ENCODE measurements at places on chromosomes 6 and 20. TPM values are rescaled to one million over a fixed set of nuclear protein-coding genes. Genes with fewer than 3 reads are reported as not detected.
A peak's percentile ranks its signal among the peaks of the same experiment; 100 is the strongest.

DNA sequence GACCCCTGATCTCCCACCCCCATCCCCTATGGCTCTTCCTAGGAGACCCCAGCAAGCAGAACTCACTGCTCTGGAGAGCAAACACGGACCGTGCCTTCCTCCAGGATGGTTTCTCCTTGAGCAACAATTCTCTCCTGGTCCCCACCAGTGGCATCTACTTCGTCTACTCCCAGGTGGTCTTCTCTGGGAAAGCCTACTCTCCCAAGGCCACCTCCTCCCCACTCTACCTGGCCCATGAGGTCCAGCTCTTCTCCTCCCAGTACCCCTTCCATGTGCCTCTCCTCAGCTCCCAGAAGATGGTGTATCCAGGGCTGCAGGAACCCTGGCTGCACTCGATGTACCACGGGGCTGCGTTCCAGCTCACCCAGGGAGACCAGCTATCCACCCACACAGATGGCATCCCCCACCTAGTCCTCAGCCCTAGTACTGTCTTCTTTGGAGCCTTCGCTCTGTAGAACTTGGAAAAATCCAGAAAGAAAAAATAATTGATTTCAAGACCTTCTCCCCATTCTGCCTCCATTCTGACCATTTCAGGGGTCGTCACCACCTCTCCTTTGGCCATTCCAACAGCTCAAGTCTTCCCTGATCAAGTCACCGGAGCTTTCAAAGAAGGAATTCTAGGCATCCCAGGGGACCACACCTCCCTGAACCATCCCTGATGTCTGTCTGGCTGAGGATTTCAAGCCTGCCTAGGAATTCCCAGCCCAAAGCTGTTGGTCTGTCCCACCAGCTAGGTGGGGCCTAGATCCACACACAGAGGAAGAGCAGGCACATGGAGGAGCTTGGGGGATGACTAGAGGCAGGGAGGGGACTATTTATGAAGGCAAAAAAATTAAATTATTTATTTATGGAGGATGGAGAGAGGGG is 1.4 kb downstream of the LTA start:
- H3K27me3 ChIP-seq: no peaks in the 10 kb centered on the region
- no peak overlapping the region for H3K27ac ChIP-seq
- H3K4me1 ChIP-seq: no peaks in the 10 kb centered on the region
- no peak overlapping the region for H3K4me3 ChIP-seq
- no peak for DNase-seq

- H3K36me3 ChIP-seq: no peaks in the 10 kb centered on the region
- no peak for DNase-seq
- no peak overlapping the region for H3K4me3 ChIP-seq
- no peaks in the 10 kb centered on the region for H3K27me3 ChIP-seq
- no peaks in the 10 kb centered on the region for H3K4me1 ChIP-seq
Observed at GRCh38 chr6:52457096-52457495, 37.0 kb downstream of the EFHC1 start.

GRCh38 chr6:692356-692851 is 535 bp downstream of the EXOC2 start:
- H3K4me3 ChIP-seq: peak overlapping the region; percentile 87
- H3K27ac ChIP-seq: peak overlapping the region; percentile 83
- no peak for DNase-seq
- H3K4me1 ChIP-seq: peaks cover 16% of the 10 kb centered on the region
- no peaks in the 10 kb centered on the region for H3K27me3 ChIP-seq

DNA sequence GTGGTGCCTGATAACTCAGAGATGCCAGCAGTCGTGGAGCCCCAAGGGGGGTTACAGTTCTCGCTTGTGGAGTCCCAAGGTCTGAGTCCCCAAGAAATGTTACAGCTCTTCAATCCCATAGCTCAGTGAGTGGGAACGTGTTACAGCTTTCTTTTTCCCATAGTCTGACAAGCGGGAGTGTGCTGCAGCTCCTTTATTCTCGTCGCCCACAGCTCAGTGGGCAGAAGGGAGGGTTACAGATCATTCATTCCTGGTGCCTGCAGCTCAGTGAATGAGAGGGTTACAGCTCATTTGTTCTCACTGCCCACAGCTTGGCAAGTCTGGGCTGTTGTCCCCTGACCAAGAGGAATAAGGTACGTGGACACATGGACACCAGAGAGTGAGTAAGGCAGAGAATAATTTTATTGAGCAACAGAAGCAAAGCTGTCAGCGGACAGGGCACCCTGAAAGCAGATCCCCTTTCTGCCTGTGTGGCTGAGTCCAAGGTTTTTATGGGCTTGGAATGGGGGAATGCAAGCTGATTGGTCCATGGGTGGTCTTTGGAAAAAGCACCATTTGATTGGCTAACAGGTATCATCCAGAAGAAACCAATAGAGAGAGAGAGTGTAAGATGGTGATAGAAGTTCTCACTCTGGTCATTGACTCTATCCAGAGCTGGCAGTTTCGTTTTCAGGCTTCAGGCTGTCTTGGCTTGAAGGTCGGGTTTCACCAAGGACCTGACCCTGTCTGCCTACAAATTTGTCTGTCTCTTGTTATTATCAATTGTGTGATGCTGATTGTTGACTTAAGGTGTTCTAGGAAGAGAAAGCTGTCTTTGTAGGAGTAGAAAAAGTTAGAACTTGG is 16.4 kb downstream of the RNF217 start:
- peaks cover 10% of the 10 kb centered on the region for H3K4me1 ChIP-seq
- H3K27me3 ChIP-seq: no peaks in the 10 kb centered on the region
- H3K36me3 ChIP-seq: peaks cover 10% of the 10 kb centered on the region
- no peak for DNase-seq
- no peak overlapping the region for H3K4me3 ChIP-seq

DNA sequence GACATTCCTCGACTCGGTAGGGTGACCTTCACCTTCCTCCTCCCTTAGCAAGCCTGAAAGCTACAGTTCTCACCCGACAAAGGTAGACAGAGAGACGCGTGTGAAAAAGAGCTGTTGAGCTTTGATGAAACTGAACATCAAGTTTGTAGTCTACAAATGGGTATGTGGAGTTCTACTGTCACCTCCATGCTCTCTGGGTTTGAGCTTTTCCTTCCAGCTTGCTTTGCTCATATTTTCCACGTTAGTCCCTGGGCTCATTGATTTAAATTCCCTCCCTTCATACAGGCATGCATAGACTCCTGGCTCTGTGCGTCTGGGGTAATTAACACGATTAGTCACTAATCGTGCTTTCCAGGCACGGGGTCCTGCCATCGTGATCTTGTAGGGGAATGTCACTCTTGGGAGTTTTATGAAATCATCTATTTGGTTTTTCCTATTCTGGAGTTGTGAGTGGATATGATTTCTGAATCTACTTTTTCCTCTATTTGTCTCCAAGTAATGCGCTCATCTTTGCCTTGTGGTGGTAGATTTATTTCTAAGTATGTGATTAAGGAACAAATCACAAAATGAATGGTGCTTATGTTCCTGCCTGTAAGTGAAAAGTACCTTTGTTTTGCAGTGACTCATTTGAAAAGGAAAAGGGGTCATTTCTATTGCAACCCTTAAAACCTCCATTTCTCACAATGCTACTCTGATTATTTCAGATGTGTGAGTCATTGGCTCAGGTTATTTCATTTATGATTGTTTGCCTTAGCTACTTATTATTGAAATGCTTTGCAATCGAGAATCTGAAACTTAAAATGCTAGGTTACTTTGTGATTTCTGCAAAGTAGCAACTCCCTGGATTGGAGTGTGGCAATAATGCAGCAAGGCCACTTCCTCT is 154.6 kb downstream of the ZDHHC14 start:
- DNase-seq: no peak
- peaks cover 50% of the 10 kb centered on the region for H3K4me1 ChIP-seq
- H3K27me3 ChIP-seq: no peaks in the 10 kb centered on the region
- H3K4me3 ChIP-seq: no peak overlapping the region
- H3K27ac ChIP-seq: peak overlapping the region; percentile 42
- no peaks in the 10 kb centered on the region for H3K36me3 ChIP-seq

- H3K4me3 ChIP-seq: no peak overlapping the region
- H3K27me3 ChIP-seq: no peaks in the 10 kb centered on the region
- H3K36me3 ChIP-seq: no peaks in the 10 kb centered on the region
- no peaks in the 10 kb centered on the region for H3K4me1 ChIP-seq
- H3K27ac ChIP-seq: no peak overlapping the region
Observed at GRCh38 chr6:19705606-19706005, 131.6 kb upstream of the ID4 start.

DNA sequence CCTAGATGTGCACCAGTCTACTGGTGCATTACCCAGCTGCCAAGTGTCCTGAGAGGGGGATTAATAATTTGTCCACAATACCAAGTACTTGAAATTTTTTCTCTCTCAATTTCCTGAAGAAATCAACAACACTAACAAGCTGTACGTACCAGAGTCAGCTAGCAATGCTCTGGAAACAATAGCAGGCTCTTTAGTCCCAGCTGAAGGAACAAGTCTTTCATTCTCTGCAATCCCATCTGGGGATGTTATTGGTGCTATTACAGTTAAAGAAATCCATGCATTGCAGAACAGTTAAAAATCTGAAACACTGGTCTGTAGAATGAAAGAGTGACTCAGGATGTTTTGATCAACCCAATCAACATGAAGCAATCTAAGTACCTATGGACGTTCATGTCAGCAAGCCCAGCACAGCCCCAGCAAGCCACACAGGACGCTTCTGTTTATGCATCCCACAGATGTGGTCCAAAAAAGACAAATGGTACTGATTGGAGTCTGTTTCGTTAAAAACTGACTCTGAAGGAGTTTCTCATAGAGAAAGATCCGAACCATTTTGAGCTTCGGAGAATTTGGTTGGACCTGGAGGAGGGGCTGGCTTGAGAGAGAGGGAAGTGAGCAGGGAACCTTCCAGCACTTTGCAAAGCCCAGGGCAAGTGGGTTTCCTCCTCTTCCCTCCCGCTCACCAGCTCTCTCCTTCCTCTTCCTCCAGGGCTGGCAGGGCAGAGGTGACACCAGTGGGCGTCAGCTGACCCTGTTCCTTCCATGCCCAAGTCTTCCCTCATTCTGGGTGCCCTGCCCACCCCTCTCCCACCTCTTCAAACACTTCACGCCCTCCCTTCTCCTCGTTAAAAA is 11.9 kb downstream of the PRR18 start:
- DNase-seq: no peak
- H3K4me1 ChIP-seq: no peaks in the 10 kb centered on the region
- no peak overlapping the region for H3K27ac ChIP-seq

DNA sequence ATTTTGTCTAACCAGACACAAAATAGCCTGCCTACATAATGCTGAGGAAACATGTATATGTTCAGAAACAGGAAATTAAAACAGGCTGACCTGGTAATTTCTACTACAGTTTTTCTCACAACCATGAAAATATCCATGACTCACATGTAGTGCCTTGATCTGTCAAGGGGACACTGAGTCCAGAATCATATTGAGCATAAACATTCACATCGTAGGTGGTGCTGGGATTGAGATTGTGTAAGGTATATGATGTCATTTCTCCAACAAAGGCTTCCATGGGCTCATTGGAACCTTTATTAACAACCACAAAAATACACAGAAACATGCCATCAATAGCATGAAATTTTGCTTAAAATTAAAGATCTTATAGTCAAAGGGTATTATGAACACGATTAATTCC is 80.9 kb downstream of the COL12A1 start:
- H3K4me1 ChIP-seq: no peaks in the 10 kb centered on the region
- no peak for DNase-seq
- no peak overlapping the region for H3K27ac ChIP-seq
- H3K36me3 ChIP-seq: no peaks in the 10 kb centered on the region
- no peak overlapping the region for H3K4me3 ChIP-seq

DNA sequence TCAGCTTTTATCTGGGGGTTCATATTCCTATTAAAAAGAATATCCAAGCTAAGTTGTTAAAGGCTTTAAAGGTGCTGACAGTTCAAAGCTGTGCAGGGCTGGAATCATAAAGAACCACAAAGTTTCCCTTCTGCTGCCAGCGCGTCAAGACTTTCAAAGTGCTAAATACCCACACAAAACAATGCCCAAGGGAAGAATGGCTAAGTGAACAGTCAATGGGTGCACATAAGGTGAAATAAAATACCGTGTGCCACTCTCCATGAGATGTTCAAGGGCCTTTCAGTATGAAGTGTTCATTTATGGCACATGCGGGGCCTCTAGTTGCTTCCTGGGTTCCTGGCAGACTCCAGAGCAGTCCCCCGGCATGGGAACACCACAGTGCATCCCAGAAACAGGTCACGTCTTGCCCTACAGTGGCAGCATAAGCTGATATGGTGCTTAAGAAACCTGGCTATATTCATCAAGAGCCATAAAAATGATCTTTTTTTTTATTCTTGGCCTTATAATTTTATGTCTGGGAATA is 14.1 kb downstream of the TXNDC5 start:
- H3K27me3 ChIP-seq: no peaks in the 10 kb centered on the region
- no peaks in the 10 kb centered on the region for H3K36me3 ChIP-seq
- peaks cover 7% of the 10 kb centered on the region for H3K4me1 ChIP-seq
- H3K27ac ChIP-seq: no peak overlapping the region
- H3K4me3 ChIP-seq: no peak overlapping the region

- H3K36me3 ChIP-seq: no peaks in the 10 kb centered on the region
- H3K4me3 ChIP-seq: peak overlapping the region; percentile 4
- H3K27ac ChIP-seq: no peak overlapping the region
- H3K27me3 ChIP-seq: no peaks in the 10 kb centered on the region
- peaks cover 12% of the 10 kb centered on the region for H3K4me1 ChIP-seq
- DNase-seq: no peak
Observed at GRCh38 chr6:170271771-170272314, 19.0 kb downstream of the DLL1 start.

HLA-DOB gene
- 0.36 TPM for total RNA-seq

INSM1 gene
- not detected for total RNA-seq

EPHA7 gene
- total RNA-seq: 0.10 TPM

TNFRSF6B gene
- total RNA-seq: 1.7 TPM

DNAH8 gene
- not detected for total RNA-seq

Measured in gastrocnemius medialis (tissue), 4 donors.